ENCODE measurements at places on chromosomes 4 and X.

DNA sequence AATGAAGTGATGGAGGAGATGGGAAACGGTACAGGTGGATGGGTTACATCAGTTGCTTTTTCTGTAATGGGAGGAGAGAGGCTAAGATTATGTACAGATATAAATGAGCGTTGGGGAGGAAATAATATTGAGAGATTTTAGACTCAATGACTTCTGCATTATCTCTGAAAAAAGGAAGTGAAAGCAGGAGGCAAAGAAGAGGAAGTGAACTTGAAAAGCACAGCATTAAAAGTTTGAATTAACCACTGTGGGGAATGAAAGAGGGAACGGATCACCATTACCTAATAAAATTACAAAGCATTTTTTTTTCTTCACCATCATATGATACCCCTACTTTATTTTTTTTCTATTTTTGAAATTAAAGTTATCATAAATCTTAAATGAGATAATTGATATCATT lies 1025.5 kb downstream of the RPA4 start:
- no peak for DNase-seq

GRCh38 chrX:1440506-1440905 lies 12.2 kb downstream of the ASMTL start:
- no peak for DNase-seq

DNA sequence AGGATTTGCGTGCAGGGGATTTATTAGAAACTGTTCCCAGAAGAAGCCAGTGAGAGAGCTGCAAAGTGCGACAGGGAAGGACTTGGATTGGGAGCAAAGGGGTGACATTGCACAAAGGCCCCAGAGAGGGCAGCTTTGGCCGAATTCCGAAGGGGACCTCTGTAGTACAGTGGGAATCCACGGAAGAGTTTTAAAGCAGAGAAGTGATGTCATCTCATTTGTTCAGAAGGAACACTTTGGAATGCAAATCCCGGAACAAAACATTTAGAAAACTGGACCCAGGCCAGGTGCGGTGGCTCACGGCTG lies 71.7 kb downstream of the FAM184B start:
- no peak for DNase-seq

DNA sequence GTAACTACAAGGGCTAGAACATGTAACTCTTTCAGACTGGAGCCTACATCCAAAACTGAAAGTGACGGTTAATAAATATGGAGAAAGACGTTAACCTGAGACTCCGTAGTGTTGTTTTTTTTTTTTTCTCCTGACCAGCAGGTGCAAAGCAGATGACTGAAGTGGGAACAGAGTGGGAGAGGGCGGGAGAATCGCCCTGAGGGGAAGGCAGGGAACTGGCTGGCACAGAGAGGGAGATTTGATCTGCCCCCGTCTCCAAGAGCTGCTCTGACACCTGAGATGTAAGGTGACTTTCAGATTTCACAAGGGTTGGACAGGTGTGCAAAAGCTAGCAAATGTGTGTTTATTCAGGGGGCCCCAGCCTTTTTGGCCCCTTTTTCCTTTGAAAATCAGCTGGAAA lies 180.2 kb downstream of the PALLD start:
- no peak for DNase-seq

DNA sequence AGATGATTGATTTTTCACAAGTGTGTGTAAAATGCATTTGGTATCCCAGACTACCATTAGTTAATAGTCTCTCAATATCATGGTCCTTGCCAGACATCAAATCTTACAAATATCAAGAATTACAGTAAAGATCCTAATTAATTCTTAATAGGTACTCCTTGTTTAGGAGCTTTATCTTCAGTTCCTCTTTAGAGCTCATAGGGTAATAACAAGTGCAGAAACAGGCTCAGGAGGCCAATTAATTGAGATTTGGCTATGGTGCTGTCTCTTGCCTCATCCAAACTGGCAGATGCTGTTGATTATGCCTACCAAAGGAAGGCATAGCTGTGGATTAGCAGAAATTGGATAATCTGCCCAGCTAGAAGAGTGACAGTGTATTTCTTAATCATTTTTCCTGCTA lies 6.9 kb downstream of the MTMR1 start:
- DNase-seq, result no peak

DNA sequence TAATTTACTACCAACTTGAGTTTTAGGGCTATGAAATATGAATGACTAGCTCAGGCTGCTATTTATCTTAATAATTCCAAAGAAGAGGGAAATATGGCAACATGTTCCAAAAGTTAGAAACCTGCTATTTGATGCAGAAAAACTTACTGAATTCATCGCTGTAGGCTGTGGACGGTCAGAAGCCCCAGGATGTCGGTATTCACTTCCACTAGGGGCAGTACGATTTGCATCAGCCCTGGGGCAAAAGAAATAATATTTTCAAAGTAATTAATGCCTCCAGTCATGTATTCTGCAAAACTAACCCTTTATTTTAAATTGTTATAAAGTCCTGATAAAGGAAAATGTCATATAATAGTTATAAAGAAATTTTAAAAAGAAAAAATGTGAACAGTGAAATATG lies 4.5 kb downstream of the PLRG1 start:
- no peak for DNase-seq

GRCh38 chr4:143196323-143196722 lies 11.6 kb downstream of the USP38 start:
- no peak for DNase-seq

DNA sequence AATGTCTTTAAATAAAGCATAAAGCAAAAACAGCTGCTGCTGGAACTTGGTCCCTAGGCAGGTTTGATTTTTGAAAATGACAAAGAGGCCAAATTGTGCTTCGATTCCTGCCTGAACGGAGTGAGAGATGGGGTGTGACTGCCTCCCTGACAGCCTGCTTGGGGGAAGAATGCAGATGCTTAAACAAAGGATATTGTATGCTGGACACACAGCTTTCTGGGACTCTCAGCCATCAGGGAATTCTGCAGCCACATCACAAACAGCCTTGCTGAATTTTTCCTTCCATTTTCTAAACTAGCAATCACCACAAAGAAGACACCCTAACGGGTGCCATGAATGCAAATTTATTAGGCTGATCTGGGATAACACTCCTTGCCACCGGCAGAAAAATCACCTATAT lies 83.9 kb upstream of the CPEB2 start:
- DNase-seq, result no peak

- no peak for DNase-seq
Measured at GRCh38 chrX:150495496-150495895, 72.9 kb upstream of the MTM1 start.

- DNase-seq, result no peak
Measured at GRCh38 chr4:336893-337142, 796 bp upstream of the ZNF141 start.

GRCh38 chrX:71439420-71439819 lies 73.3 kb downstream of the TAF1 start:
- DNase-seq, result no peak

- no peak for DNase-seq
Measured at GRCh38 chr4:110164856-110165255, 33.6 kb downstream of the ELOVL6 start.

GRCh38 chrX:138057883-138058282 lies 492.0 kb downstream of the ZIC3 start:
- no peak for DNase-seq

GRCh38 chr4:65645185-65645584 lies 25.1 kb downstream of the EPHA5 start:
- DNase-seq, result peak; percentile 80

DNA sequence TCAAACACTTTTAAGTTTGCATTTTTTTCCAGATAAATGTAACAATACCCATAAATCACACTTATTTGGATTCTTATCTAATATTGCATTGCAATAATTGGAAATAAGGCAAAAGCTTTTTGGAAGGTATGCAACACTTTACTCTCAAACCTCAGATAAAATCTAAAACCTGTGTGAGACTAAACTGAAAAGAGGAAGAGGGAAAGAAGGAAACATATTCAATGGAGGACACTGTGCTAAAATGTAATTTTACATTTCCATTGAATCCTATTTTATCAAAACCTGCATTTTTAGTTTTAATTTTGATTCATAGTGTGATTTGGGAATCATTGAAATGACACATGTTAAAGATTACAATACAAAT lies 99.4 kb downstream of the HPGD start:
- no peak for DNase-seq

GRCh38 chr4:108172231-108172752 lies 3.6 kb upstream of the LEF1 start:
- DNase-seq, result no peak

GRCh38 chr4:87419578-87420249 lies 2.7 kb upstream of the NUDT9 start:
- DNase-seq, result no peak

GRCh38 chrX:67781132-67781531 lies 237.3 kb downstream of the AR start:
- no peak for DNase-seq

DNA sequence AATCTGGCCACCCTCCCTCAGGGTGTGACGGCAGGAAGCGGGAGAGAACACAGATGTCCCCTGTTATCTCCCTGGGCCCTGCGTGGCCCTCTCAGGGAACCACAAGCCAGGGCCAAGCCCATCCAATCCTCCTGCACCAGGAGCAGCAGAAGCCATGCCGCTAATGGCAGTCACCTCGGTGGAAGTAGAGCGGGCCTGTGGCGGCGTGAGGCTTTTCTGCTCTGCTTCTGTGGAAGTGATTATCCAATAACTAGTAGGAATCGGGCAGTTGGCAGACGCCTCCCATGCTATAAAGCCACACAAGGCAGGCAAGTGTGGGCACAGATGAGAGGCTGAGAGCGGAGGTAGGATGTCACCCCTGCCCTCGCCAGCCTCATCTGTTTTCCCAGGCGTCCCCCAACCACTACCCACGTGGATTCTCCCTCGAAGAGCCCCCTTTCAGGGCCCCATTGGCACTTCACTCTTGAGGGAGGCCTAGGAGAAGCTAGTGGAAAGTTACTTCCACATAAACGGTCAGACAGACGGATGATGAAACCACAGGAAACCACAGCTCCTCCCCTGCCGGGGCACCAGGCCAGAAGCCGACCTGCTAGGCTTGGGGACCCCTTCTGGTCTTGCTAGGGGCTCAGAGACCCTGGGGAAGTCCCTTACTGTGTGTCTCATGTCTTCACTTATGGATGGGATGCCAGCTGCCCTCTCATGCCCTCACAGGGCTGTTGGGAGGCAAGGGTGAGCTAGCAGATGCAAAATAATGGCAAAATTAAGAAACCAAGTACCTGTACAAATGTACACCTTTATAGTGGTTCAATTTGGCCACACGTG lies 18.8 kb upstream of the TMSB4X start:
- DNase-seq, result peak; percentile 87

- DNase-seq, result peak; percentile 24
Measured at GRCh38 chr4:187479511-187479910, 516.1 kb upstream of the ZFP42 start.

DNA sequence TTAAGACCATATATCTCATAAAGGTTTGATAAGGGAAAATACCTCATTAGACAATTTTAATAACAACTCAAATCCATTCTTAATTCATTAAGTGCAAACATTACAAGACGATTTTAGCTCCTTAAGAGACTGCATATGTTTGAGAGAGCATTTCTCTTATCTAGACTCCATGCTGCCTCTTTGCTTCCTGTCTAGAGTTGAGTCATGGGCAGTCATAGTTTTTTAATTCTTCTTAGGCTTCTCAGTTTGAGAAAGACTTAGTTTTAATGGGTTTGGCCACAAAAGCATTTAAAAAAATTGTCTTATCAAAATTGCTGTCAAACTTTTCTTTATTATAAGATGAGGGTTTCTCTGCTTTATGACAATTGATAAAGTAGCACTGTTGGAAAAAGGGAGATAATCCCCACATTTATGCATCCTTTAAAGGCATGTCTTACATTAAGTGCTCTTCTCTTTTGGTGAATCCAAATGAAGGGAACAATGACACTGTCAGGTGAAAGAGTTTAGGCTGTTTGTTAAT lies 713.4 kb downstream of the PCDH18 start:
- no peak for DNase-seq

DNA sequence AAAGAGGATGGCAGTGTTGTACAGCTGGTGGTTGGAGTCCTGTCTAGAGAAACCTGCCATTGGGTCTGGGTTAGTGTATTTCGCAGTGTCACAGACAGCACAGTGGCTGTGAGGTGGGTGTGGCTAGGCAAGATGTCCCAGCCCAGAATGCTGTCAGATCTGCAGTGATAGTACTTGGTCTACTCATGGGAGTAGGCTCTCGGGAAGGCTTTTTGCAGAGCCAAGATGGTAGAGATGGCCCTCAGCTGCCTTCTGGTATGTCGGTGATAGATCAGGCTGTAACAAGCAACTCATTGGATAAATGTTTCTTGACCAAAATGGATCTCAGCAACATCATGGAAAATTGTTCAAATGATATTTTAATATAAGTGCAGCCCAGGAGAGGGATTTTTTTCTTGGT lies 84.3 kb upstream of the WDR1 start:
- DNase-seq, result no peak

Measured in fibroblast of skin of scalp (primary cell).